Stimulated activated CD8-positive, alpha-beta memory T cell treated with anti-CD3 and anti-CD28 coated beads, Interleukin-7, amount 100 ng/mL, for 1 hour (primary cell): ENCODE measurements at places on chromosomes 13 and 19.

DNA sequence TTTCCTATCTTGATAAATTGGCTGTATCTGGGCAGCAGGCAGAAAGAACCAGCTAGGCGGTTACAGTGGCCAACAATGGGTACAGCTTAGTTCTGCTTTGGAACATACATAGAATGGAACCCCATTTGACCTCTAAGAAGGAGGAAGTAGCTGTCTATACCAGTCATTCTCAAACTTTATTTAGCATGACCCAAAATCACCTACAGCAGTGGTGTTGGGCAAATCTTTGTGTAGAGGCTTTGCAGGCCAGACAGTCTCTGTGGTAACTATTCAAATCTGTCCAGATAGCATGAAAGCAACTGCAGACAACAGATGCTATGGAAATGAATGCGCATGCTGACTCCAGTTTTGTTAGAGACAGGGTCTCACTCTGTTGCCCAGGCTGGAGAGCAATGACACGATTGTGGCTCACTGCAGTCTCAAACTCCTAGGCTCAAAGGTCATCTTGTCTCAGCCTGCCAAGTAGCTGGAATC is 12.0 kb upstream of the KCNC3 start:
- DNase-seq = no peak

- DNase-seq = no peak
Measured at GRCh38 chr13:48158290-48158689, 63.4 kb upstream of the MED4 start.

GRCh38 chr19:47569331-47569730 is 3.6 kb downstream of the ZNF541 start:
- DNase-seq = no peak

- no peak for DNase-seq
Measured at GRCh38 chr19:54421521-54421920, 6.3 kb downstream of the TTYH1 start.

GRCh38 chr13:110525328-110526319 is 35.9 kb downstream of the RAB20 start:
- DNase-seq = no peak

DNA sequence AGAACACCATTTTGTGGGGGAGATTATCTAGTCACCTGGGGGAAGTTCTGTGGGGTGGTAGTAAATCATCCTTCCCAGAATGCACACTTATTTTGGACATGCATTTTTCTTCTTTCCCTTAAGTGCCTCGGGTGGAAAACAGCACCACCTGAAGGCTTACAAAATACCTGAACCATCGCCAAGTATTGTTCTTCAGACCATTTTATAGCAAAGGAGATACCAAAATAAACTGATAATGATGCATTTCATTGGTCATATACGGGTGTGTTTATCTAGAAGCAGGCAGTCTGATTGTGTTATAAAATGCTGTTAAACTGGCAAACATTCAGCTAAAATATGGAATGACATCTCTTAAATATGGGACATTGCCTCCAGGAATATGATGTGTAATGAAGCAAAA is 1034.7 kb downstream of the SLITRK1 start:
- DNase-seq = no peak

DNA sequence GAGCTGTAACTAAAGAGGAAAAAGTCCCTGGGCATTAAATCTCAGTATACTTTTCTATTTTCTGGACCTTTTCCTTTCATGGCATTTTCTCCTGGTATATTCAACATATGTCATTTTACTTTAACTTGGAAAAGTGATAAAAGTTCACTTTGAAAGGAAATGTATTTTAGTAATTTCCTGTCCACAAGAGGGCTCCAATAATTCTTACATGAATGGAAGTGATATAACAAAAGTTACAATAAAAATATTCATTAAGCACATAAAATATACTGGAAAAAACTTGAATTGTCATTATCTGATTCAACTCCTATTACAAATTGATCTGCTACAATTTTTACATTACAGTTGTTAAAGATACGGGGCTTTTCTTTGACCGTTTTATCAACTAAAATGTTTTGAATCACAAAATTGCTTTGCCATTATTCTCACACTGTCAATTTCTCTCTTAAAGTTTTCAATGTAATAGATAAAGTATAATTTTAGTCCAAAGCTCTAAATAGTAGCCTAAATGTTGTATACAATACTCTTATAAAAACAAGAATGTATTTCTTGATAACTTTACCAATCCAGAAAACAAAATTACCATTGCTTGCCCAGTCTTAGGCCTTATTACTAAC is 4.9 kb downstream of the UBL3 start:
- no peak for DNase-seq

DNA sequence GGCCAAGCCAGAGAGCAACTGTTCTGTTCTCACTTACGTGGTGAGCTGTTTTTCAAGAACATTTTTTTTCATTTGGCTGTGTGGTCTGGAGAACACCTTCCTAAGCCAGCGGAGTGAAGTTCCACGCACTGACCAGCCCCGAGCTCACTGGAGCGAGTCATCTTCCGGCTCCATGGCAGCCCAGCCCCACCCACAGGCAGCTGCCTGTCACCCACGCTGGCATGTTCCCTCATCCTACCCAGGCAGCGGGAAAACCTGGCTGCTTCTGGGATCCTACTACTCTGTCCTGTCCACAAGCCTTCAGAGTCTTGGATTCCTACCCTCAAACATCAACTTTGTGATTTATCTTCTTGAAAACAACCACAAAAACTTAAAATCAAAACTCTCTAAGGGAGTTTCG is 76.2 kb downstream of the GGACT start:
- DNase-seq = no peak

DNA sequence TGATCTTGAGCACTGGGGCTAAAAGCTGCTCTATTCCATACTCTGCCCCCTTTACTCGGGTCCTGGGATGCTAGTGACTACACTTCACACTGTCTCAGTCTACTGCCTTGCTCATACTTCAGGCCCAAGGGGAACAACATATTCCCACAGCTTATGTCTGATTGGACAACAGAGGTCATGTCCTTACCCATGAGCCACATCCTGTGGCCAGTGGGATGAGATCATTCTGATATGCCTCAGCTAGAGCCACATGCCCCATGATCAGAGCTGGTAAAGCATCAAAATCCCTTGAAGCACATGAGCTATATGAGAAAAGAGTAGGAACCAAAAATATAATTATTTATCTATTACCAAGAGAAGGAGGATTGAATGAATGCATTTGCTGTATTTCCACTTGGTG is 290.1 kb upstream of the TSHZ3 start:
- DNase-seq = no peak

DNA sequence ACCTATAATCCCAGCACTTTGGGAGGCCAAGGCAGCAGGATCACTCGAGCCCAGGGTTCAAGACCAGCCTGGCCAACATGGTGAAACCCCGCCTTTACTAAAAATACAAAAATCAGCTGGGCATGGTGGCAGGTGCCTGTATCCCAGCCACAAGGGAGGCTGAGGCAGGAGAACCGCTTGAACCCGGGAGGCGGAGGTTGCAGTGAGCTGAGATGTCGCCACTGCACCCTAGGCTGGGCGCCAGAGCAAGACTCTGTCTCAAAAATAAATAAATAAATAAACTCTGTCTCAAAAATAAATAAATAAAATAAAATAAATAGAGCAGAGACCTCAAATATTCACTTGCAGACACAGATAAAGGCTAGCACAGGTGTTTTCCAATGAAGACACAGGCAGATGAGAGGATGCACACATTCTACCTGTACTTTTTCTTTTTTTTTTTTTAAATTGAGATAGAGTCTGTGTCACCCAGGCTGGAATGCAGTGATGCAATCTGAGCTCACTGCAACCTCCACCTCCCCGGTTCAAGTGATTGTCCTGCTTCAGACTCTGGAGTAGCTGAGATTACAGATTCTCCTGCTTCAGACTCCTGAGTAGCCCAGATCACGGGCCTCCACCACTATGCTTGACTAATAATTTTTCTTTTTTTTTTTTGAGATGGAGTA is 2.7 kb upstream of the RPS16 start:
- no peak for DNase-seq

- DNase-seq = no peak
Measured at GRCh38 chr19:47901370-47901769, 15.3 kb upstream of the SULT2A1 start.

GRCh38 chr19:55672418-55672817 is 2.6 kb upstream of the EPN1 start:
- no peak for DNase-seq

- peak; percentile 56 for DNase-seq
Measured at GRCh38 chr19:48255376-48256303, at the start of gene CARD8. TSS of gene CARD8 (minus strand) at chr19:48255912. CDS start at chr19:48241020, 14,892 bp downstream.

DNA sequence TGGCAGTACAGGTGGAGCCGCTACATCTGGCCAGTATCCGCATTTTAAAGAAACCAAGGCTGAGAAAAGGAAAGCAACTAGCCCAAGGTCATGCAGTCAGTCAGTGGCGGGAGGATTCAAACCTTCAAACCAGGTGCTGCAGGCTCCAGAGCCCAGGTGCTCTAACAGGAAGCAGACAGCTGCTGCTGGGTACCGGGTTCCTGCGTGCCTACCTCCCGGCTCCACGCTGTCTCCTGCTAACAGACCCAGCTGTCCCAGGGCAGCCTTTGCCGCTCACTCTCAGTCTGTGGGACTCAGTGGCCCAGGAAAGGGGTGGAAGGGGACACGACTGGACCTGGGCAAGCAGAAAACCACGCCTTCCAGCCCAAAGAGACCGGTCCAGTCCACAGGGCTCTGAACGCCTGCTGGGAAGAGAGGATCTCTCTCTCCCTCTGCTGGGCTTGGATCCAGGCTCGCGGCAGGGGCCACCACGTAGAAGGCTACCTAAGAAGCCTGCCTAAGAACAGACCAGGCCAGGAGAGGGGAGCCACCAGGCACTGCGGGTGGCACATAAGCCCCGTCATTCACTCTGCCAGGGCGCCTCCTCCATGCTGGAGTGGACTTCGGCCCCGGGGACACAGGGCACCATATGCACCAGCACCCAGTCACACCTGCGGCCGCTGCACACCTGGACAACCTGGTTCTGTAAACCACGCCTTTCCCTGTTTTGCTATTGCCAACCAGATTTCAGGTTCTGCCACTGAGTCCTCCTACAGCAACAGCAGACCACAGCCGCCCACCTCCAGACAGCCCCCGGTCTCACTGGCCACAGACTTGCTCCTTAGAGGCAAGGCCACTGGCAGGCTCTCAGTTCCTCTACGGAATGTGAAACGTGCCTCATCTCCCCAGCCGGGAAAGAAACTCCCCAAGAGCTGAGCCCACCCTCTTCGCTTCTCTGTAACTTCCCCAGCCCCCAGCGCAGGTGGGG is 4.6 kb downstream of the DAPK3 start:
- DNase-seq = no peak

GRCh38 chr13:85974608-85975366 is 175.6 kb upstream of the SLITRK6 start:
- DNase-seq = no peak

DNA sequence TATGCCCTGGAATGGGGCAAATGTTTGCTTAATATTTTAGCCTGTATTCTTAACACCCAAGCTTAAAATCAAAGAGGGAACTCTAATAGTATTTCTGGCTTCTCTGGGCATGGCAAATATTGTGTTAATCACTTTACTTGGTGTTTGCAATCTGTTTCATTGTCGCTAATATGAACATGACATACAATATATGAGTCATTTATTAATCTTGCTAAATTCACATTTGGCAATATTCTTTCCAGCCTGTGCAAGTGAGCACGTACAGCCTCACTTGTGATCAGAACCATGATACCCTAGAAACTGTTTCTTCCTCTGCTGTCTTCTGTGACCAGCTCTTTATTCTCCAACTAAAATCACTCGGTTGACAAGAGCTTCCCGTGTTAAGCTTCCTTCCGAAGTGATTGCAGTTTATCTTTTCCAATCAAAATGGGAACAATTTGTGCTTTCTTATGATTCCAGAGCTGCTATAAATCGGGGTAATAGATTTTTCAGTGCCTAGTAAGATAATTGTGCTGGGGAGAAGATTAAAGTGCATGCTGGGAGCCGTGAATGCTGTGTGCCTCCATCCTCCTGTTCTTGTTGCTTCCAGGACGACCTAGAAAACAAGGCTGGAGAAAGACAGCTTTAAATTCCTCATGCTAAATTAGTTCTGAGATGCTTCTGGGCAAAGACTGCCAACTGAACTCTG is 153.0 kb upstream of the TMTC4 start:
- no peak for DNase-seq

DNA sequence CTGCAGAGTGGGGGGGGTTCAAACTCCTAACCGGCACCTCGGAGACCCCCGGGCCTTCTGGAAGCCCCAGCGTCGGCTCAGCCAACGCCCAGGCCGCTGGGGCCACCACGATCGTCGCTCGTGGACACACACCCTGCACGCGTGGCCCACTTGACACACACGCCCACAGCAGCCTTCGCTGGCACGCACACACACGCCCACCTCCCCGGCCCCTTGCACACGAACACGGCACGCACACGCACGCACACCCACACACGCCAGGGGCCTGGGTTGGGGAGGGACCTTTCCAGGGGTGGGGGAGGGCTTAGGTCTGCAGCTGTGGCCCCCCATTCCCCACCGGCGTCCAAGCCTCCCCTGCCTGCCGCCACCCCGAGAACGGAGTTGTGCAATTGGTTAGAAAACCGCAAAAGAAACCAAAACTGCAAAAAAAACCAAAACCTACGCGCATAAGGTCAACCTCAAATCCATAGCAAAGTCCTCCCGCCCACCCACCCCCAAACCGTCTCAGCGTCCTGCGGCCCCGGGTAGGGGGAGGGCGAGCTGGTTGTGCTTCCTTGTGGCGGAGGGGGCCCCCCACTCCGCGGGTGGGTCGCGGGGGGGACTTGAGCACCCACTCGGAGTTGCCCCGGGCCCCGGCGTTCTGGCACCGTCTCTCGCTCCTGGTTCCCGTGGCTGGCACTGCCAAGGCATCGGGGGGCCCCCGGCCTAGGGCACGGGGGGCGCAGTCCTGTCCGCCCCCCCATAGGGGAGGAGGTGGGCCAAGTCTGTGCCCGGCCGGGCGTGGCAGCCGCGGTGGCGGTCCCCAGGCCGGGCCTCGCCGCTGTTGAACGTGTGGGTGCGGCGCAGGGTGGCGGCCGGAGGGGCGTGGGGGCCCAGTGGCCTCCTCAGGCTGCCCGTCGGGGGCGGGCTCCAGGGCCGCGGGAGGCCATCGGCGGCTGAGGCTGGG is 3.3 kb upstream of the LRG1 start:
- no peak for DNase-seq

DNA sequence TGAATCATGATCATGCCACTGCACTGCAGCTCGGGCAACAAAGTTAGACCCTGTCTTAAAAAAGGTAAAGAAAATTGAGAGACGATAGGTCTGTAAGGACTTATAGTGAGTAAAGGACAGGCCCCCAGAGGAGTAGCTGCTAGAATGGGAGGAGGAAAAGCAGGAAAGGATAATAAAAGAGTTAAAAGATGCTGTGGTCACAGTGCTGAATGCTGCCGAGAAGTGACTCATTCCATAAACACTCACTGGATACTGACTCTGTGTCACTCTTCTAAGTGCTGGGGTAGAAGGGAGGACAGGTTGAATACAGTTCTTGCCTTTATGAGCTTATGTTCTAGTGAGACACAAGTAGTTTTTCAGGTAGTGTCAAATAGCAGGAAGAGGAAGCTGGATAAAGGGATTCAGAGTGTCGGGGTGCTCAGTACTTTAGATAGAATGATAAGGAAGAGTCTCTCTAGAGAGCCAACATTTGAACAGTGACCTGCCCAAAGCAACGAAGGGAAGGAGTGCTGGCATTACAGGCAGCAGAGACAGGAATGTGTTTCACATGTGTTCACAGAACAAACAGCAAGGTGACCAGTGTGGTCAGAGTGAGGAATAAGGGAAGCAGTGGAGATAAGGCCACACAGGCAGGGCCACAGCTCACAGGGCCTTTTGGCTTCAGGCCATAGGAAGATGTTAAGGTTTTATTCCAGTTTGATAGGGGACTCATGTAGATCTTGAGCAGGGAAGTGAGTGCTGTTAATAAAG is 1240.5 kb downstream of the UQCRFS1 start:
- no peak for DNase-seq
